ENCODE measurements at places on chromosomes 12 and 14.

- no peak for DNase-seq
These were observed 21.0 kb downstream of the CFAP54 start for GRCh38 chr12:96510306-96510764.

GRCh38 chr12:103786201-103786600 is 54.8 kb downstream of the NT5DC3 start:
- DNase-seq, result no peak

- DNase-seq, result no peak
These were observed 17.1 kb upstream of the MDM1 start for GRCh38 chr12:68349220-68349621.

DNA sequence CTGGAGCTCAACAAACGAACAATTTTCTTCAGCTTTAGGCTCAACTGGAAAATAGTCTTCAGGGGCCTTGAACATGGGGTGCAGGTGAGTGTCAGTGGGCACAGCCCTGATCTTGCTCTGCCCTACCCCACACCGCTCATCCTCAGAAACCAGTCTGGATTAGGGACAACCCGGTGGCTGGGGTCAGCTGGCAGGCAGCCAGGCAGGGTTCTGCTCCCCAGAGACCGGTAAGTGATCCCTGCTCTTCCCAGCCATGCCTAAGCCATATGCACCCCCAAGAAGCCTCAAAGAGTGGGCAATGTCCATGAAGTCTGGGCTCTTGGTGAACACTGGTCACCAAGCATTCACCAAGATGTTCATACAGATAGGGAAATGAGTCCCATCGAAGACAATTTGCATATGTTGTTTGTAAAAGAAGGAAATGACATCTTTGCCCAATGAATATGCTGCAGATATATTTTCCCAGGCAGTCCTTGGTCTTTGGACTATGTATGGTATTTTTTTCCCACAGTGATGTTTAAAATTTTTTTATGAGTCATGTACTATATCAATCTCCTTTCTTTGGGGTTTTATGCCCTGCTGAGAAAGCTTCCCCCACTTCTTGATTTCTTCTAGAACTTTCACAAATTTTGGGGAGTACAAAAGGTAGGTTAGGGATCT is 63.9 kb upstream of the VASH1 start:
- no peak for DNase-seq

DNA sequence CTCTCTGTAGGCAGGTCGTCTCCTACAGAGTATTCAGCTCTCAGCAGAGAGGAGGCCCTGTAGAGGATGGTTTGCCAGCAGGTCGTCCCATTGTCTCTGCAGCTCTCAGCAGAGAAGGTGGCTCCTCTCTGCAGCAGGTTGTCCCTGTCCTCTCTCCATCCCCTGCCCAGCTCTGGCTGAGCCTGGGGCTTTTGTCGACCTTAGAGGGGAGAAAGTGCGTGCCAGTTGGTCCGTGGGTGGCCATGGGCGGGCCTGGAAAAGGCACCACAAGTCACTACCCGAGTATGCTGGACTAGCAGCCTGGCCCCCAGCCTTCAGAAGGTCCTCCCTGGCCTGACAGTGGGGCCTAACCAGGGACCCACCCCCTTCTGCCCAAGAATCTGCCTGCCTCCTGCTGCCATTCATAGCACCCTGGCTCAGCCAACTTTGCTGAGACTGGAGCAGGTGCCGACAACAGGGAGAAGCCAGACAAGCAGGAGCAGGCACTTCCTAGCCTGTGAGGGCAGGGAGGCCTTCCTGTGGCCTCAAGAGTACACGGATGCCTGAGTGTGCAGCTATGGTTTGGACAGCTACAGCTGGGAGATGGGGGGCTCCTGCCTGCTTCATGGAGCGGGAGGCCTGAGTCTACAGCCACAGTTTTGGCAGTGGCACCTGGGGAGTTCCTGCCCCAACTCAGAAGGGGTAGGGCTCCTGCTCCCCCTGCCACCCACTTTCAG is 59.7 kb upstream of the KCNH3 start:
- DNase-seq, result no peak

- DNase-seq, result no peak
These were observed 161.7 kb upstream of the PLEKHA5 start for GRCh38 chr12:18967814-18968213.

DNA sequence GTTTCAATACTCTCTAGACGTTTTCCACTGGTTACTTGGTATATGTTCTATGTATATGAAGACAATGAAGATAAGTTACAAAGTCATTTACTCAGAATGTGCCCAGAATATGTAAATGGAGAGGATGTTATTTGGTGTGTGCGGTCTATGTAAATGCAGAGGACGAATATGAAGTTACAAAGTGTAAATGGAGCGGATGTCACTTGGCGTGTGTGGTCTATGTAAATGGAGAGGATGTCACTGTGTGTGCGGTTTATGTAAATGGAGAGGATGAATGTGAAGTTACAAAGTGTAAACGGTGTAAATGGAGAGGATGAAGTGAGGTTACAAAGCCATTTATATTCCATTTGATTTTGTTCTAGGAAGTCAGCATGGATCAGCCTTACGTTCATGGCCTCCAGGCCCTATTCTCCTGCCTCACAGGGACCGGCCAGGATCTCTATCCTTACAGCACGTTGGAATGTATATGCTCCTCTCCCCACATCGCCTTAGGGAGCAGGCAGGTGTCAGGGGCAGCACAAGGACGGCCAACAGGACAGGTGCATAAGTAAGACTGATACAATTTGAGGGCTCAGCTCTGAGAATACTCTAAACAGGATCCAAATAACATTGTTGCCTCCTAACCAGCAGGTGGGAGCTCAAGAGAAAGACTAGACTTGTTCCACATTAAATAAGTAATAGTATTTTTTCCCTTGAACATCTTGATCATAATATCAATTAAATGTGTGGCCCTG is 42.4 kb downstream of the GLRX5 start:
- DNase-seq, result no peak

DNA sequence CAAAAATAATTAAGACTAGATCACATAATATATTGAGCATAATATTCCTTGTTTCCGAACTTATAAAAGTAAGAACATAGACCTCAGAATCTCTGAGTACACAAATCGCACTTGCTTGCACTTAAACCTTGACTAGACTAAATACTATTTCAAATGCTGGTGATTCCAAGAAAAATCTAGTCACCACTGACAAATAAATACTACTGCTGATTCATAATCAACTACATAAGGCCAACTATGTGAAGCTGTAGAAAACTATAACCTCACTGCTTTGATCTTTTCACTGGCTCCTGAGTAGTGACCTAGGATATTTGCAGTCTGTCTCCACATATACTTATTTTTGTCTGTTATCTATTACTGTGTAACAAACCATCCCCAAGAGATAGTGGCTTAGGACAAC is 245.4 kb downstream of the DIO2 start:
- DNase-seq, result no peak

- DNase-seq, result no peak
These were observed 8.1 kb upstream of the CMAS start for GRCh38 chr12:22037947-22038346.

DNA sequence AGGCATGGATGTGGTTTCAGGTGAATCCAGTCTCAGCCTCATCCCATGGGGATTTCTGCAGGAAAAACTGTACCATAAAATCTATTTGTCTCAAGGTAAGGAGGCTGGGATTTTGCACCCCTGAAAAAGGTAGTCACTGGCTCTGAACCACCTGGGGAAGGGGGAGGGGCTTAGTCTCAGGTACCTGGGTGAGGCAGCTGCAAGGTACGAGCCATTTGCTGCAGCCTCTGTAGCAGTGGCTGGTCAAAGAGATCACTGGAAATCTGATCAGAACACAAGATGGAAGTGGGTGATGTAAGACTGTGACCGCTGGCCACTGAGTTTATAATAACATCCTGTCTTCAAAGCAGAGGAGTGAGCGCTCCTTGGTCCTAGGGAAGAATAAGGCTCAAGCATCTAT is 209.9 kb upstream of the NOS1 start:
- DNase-seq, result no peak

DNA sequence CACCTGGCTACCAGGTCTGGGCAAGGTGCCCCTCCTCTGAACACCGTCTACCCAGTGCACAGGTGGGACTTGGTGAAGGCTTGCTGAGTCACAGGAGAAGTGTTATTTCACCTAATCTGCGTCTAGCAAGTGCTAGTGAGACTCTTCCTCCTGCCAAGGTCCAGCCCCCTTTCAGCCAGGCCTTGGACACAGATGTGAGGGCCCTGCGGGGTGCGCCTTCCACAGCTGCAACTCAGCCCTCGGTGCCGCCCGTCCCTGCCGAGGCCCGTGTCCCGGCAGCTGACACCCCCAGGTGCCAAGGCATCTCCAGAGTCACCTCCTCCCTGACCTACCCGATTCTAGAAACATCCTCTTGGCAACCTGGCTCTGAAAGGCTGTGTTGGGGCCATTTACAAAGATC is 55.1 kb downstream of the PRIMA1 start:
- no peak for DNase-seq

DNA sequence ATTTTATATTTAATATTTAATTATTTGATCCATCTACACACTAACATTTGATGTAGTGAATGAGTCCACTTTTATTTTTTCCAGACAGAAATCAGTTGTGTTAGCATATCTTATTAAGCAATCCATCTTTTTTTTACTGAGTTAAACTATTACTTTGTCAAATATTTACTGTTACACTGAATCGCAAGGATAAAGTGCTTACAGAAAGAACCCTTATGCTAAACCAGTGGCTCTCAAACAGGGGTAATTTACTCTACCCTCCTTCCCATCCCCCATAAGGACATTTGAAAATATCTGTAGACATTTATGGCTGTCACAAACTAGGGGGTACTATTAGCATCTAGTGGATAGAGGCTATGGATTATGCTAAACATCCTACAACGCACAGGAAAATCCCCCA is 508.2 kb downstream of the C12orf50 start:
- no peak for DNase-seq

GRCh38 chr14:65620195-65620594 is 207.7 kb downstream of the FUT8 start:
- DNase-seq, result no peak

GRCh38 chr14:60183741-60184140 is 18.5 kb upstream of the DHRS7 start:
- no peak for DNase-seq

- no peak for DNase-seq
These were observed 177.0 kb downstream of the CEP128 start for GRCh38 chr14:80764496-80764895.

GRCh38 chr14:37595809-37596621 is 586 bp downstream of the TTC6 start:
- no peak for DNase-seq

- no peak for DNase-seq
These were observed 1.5 kb upstream of the GPX2 start for GRCh38 chr14:64944041-64944440.

DNA sequence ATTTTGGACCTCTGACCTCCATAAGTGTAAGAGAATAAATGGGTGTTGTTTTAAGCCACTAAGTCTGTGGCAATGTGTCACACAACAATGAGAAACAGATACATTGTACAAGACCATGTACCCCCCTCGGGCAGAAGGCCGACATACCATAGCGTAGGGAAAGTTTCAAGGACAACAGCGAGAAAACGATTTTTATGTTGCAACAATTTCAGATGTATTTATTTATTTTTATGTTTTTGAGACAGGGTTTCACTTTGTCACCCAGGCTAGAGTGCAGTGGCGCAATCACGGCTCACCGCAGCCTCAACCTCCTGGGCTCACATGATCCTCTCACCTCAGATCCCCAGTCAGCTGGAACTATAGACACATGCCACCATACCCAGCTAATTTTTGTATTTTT is 136.4 kb upstream of the NCOR2 start:
- DNase-seq, result no peak

DNA sequence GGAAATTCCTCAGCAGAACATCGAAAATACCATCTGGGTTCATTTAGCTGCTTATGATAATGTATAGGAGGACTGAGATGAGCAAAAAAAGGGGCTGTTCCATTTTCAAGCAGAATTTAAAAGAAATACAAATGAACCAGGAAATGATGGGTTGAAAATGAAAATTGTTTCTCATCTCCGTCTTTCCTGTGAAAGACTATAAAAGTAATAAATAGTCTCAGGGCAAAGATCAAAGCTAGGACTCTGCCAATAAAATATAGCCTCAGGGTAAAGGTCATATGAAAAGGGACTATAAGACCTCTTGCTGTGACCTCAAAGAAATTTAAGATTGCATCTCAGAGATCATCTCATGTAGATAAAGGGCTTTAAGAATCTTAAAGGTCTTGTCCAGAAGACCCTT is 478.0 kb downstream of the BTG1 start:
- DNase-seq, result no peak

DNA sequence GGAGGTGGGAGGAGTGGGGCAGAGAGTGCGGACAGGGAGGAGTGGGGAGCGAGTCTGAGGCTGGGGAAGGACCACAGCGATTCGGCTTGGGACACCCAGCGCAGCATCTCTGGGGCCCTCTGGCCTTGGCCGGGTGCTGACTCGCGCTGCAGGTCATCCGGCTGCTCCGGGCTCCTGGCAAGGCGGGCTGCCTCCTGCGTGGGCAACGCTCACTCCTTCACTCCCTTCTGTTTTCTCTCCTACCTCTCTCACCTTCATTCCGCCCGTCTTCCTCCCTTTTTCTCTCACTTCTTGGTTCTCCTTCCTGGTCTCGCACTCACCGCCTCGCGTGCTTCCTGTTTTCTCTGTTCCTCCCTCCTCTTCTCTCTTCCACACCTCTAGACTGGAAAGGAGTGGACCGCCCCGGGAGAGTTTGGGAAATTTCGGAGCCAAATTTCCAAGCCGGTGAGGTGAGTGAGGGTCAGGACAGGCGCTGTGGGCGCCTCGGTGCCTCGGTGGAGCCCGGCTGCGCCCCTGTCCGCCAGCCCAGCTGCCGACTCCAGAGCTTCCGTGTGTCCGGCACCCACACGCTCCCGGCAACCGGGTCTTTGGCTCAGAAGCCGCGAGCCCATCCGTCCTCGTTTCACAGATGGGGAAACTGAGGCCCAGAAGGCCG is 86.7 kb downstream of the B4GALNT3 start:
- DNase-seq, result no peak

- DNase-seq, result no peak
These were observed 181.9 kb downstream of the PRKCH start for GRCh38 chr14:61503167-61503801.

DNA sequence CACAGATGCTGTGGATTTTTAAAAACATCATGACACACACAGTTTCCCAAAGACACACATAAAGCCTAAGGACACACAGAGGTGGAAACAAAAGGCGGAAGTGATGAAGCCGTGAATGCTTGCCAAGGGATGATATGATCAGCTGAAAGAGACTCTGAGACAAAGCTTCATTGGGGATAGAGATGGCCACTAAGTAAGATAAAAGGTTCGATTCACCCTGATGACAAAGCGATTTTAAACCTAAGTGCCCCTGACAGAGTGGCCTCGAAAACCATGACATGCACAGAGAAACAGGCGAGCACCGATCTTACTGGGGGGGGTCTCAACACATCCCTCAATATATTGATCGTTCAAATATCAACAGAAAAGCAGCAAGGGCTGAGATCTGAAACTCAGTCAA is 20.3 kb upstream of the EIF5 start:
- DNase-seq, result no peak

DNA sequence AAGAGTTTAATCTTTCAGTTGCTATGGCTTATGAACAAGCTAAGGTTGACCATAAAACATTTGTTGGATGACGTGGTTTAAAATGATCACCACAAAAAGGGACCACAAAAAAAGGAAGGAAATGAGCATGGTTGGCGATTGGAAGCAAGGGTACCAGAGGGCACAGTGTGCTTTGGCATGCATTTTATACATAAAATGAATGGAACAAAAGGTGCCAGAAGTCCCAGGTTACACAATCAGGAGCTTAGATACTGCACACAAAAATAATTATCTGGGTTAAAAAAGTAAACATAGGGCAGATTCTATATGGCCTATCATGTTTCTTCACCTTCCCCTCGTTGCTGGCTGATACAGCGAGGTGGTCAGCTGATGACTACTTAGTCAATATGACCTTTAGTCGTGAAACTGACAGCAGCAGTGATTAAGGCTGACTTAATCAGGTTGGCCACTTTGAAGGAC is 50.7 kb downstream of the ZC3H14 start:
- no peak for DNase-seq
